ENCODE measurements at places on chromosomes 2 and 18.

GRCh38 chr2:117786520-117786919 is 28.0 kb upstream of the DDX18 start:
- DNase-seq = no peak

DNA sequence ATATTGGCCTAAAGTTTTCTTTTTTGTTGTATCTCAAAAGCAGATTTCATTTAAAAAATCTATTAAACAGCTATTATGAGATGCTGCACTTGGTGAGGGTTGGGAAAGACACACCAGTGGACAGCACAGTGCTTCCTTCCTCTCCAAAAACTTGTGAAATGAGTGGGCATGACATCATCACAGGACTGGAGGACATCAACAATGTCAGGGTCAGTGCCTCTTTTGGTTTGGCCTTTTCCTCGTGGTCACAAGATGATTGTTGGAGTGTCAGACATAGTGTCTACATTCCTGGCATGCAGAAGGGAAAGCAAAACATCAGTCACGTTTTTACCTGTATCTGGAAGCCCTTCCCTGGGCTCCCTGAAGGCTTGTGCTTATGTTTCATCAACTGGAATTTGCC is 49.6 kb downstream of the IL1R2 start:
- DNase-seq = no peak

DNA sequence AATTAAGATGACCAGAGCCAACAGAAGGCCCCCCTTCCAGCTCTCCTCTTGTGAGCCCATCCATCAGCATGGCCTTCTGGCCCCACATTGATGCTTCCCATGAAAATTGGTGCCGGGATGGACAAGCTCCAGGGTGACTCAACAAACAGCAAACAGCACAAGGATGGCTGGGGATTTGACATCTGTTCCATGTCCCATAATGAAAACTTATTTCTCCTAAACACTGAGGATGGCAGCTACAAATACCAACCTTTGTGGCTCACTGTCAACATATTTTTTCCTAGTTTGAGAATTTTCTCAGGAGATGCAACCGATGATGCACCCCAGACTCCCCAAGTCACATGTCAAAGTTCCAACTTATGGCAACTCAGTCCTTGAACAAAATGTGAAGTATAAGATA is 169.6 kb upstream of the SIX2 start:
- no peak for DNase-seq

- DNase-seq = no peak
Measured at GRCh38 chr2:240529344-240529999, 28.3 kb downstream of the ANKMY1 start.

- DNase-seq = no peak
Measured at GRCh38 chr2:46097714-46098480, 199.3 kb upstream of the EPAS1 start.

DNA sequence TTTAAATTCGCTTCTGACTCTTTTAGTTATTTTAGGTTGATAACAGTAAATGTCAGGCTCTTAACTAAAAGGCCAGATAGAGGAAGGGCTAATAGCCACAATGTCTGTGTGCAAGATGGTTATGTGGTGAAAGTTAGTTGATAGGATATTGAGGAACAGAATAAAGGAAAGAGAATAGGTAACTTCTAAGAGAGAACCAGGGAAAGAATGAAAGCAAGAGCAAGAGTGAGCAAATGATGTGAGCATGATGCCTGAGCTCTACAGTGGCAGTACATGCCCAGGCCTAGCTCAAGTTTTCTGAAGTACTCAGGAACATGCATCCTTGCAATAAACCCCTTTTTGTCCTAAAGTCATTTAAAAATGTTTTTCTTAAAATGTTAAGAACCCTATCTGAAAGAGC is 12.5 kb upstream of the TFPI start:
- no peak for DNase-seq

DNA sequence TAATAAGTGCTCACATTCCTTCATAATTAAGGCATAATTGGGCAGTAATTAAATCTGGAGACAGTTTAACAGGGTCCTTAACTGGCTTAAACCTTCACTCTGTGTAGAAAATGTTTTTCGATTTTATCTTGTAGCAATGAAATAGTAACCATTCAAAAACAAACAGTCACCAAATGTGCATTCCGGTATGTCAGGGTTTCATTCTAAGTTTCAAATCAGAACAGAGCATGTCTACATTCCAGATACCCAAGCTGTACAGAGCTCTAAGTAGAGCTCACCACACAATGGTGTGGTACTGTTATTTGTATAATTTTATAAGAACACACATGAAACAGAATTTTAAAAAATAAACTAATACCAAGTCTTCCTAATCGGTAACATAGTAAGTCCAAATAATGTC is 52.6 kb downstream of the SMAD2 start:
- DNase-seq = no peak

GRCh38 chr2:121293450-121294325 is 8.7 kb upstream of the TFCP2L1 start:
- no peak for DNase-seq
